AG10803 (cell line): ENCODE measurements at places on chromosomes 2 and 18.

DNA sequence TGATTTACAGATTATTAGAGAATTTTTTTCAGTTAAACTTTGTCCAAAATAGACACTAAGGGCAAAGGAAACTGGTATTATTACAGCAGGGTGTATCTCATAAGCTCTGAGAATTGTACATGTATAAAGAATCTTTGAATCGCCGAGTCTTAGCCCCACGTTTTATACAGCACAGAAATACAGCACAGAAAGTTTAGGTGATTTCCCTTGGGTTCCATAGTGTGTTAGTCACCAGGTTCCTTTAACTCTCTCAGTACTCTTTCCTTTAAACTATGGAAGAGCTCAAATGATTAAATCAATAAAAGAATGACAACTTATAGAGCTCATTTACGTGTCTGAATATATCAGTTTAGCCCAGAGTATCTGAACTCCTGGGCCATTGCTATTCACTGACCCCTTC, 256.8 kb downstream of the NEDD4L start:
- no peak for DNase-seq

- DNase-seq = no peak
Measured at GRCh38 chr2:71791501-71792135, 338.3 kb downstream of the DYSF start.

DNA sequence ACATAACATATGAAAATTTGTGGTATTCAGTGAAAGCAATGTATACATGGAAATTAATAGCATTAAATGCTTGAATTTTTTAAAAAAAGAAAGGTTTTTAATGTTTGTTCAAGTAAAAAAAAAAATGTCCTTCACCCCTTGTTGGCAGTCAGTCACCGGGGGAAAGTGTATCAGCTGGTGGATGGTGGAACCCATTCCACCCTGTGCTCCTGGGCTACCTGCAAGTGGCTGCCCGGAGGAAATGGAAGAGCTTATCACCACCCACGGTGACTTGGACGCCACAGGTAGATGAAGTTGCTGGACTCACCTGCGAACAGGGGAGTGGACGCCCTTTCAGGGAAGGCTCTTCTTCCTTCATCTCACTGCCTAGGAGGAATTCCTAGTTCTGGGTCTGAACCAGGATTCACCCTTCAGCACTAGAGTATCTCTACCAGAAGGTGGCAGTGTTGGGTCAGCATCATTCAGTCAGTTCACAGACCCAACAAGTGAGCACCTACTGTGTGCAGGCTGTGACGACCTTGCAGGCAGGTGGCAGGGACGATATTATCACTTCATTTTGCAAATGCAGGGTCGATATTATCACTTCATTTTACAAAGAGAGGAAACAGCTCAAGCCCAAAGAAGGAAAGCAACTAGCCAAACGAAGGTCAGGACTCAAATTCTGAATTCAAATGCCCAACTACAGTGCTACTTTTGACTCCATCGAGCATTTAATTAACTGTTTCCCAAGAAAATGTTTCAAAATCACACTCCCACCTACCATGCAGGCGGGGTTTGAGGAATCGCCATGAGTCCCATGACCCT, 35.8 kb downstream of the CIB4 start:
- peak; percentile 31 for DNase-seq

- no peak for DNase-seq
Measured at GRCh38 chr18:48390641-48391040, 18.5 kb downstream of the ZBTB7C start.

- peak; percentile 13 for DNase-seq
Measured at GRCh38 chr2:29561181-29561580, 360.2 kb downstream of the ALK start.

DNA sequence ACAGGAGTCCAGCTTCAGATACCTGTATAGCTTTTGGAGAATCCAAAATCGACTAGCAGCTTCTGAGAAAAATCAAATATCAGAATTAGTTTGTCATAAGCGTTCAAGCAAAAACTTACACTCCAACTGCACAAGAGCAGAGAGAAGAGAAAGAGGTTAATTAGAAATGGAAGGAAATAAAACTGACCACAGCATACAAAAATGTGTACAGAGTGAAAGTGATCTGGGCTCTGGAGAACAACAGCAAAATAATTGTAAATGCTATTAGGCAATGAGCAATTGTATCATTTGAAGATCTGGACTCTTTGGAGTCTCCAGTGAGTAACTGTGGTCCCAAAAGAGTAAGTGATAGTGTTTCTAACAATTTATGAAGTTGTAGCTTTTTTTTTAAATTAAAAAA, 867.3 kb downstream of the TRIB2 start:
- DNase-seq = no peak

DNA sequence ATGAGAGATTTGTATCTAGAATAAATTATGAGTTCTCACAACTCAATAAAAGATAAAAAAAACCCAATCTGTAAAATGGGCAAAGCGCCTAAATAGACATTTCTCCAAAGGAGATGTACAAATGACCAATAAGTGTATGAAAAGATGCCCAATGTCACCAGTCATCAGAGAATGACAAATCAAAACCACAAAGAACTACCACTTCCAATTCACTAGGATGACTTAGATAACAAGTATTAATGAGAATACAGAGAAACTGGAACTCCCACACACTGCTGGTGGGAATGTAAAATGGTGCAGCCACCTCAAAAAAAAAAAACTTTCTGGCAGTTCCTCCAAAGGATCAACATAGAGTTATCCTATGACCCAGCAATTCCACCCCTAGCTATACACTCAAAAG, 17.4 kb upstream of the COL6A3 start:
- peak; percentile 92 for DNase-seq
